ELR (cell line): ENCODE measurements at places on chromosomes 2 and 18.
A peak's percentile ranks its signal among the peaks of the same experiment; 100 is the strongest.

GRCh38 chr2:212066546-212066945 lies 472.1 kb downstream of the ERBB4 start:
- DNase-seq = no peak

- DNase-seq = no peak
Observed at GRCh38 chr2:95314598-95314963, 17.4 kb downstream of the KCNIP3 start.

GRCh38 chr2:29578084-29578598 lies 343.2 kb downstream of the ALK start:
- no peak for DNase-seq

DNA sequence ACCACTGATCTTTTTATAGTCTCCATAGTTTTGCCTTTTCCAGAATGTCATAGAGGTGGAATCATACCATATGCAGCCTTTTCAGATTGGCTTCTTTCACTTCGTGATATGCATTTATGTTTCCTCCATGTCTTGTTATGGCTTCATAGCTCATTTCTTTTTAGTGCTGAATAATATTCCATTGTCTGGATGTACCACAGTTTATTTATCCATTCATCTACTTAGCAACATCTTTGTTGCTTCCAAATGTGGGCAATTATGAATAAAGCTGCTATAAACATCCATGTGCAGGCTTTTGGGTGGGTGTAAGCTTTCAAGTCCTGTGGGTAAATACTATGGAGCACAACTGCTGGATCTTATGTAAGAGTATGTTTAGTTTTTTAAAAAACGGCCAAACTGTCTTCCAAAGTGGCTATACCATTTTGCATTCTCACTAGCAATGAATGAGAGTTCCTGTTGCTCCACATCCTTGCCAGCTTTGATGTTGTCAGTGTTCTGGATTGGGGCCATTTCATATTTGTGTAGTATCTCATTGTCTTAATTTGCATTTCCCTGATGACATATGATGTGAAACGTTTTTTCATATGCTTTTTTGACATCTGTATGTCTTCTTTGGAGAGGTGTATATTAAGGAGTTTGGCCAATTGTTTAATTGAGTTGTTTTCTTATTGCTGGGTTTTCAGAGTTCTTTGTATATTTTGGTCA lies 20.6 kb downstream of the STPG4 start:
- DNase-seq = peak; percentile 52

DNA sequence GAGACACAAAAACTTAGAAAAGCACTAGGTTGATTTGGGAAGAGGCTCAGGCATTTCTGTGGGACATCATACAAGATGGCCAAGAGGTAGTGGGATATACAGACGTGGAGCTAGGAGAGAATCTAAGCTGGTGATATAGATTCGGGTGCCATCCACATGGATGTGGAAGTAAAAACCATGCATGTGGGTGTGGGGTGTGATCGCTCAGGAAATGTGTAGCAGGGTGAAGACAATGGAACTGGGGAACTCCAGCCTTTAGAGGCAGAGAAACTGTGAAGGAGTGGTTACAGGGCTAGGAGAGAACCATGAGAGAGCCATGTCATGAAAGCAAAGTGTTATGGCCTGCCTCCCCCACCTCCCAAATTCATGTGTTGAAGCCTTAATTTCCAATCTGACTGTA lies 43.0 kb upstream of the CTLA4 start:
- DNase-seq = no peak

DNA sequence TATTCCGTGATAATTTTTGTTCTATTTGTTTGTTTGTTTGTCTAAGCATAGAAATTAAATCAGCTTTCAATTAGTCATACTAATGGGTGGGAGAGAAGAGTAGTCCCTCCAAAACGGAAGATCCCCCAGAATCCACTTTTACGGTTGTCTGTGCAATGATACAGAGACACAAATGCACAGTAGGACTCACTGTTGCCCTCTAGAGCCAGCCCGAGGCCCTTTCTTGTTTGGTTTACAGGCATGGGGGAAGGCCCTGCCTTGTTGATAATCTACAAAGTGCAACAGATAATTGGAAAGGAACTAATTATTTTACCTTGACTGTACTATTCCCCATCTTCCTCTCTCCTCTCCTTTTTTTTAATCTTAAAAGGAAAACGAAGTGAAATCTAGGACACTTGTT lies 121.1 kb downstream of the ACOXL start:
- DNase-seq = peak; percentile 49

DNA sequence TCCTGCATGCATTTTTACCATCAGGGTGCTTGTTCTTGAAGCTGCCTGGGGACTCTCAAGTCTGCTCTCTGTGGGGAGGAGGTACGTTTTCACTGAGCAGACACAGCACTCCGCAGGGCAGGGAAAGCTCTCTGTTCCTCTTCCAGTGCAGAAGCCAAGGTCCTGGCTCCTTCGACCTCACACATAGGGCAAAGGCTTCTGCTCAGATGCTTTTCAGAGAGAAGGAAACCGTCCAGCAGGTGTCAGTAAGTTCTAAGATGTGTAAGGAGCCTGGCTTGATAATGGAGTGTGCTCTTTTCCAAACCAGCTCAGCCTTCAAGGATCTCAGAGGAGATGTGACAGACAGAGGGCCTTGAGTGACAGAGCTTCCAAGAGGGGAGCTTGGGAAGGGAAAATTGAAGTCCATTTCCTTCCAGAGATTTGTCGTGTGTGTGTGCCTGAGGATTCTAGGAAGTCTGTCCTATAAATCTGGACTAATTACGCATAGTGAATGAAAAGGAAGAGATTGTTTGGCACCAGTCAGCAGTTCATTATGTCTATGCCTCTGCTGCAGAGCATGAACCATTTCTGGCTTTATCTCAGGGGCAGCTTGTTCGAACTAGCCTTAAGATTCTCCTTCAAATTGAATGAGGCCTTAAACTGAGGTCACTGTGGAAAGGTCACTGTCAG lies 67.3 kb upstream of the UPP2 start:
- DNase-seq = peak; percentile 64

- no peak for DNase-seq
Observed at GRCh38 chr18:8760984-8761383, 55.6 kb downstream of the MTCL1 start.

DNA sequence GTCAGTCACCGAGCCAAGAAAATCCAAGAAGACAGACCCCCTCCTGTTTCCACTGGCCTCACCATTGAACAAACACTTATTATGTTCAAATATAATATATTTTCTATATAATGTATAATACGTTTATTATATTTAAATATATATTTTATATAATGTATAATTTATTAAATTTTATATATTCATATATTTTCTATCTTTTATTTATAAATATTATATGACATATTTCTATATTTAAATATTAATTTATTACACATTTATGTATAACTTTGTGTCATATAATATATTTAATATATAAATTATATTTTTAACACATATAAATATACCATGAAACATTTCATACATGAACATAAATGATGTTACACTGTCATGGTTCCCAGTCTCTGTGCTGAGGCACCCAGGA lies 60.9 kb upstream of the RMDN2 start:
- DNase-seq = no peak

GRCh38 chr18:31557446-31557845 lies 34.2 kb upstream of the TTR start:
- no peak for DNase-seq

GRCh38 chr2:183037553-183038340 lies 510 bp downstream of the NCKAP1 start:
- peak; percentile 55 for DNase-seq

DNA sequence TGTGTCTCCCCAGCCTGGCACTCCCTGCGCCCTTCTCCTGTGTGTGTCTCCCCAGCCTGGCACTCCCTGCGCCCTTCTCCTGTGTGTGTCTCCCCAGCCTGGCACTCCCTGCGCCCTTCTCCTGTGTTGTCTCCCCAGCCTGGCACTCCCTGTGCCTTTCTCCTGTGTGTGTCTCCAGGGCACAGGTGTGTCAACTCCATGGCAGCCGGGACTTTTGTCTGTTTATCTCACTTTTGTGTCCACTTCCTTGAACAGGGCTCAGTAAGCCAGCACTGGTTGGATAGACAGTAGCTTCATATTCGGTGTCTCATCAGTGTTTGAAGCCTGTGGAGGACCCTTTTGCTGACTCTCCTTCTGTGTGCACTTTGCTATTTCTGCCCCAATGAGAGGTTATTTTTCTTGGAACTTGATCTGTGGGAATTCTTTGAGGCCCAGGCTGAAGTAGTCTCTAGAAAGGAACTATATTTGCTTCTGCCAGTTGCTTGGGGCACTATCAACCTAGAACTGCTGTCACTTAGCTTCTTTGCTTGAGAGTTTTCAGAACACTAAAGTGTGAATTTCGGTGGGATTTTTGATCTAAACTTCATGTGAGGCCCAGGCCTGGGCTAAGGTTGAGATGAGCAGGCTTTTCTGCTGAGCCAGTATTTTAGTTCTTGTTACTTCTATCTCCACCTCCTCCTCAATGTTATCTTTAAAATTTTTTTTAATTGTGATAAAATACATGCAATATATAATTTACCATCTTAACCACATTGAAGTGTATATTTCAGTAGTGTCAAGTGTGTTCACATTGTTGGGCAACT lies 8.3 kb upstream of the ASB1 start:
- DNase-seq = no peak

- DNase-seq = peak; percentile 66
Observed at GRCh38 chr2:21787941-21788340, 664.2 kb downstream of the TDRD15 start.

DNA sequence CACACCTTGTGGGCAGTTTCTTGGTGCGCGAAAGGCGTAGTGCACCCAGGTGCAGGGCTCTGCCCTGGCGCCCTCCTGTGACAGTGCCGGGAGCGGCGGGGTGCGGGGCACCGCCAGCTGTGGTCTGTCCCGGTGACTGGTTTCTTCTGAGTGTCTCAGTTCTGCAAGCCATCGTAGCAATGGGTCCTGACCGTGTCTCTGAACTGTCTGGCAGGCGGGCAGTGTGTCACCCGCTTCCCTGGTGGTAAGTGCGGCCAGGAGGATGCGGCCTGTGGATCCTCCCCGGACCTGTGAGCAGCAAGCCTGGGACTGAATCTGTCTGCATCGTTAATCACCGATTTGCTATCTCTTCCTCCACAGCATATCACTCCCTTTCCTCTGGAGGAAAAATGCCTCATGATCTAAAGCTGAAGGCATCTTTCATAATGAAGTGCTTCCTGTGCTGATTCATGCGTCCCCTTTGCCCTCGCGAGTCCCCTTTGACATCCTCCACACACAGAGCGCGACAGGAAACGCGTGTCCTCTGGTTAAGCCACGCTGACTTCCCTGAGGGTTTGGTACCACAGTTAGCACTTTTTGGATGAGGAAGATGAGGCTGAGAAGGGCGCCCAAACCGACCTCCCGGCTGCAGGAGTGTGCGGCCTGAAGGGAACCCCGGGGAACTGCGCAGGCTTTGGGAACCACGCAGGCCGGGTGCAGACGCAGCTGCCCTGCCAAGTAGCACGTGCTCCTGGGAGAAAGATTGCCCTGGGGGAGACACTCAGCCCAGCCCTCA lies 416.0 kb upstream of the HS6ST1 start:
- peak; percentile 3 for DNase-seq

GRCh38 chr18:37309059-37309458 lies 256.5 kb downstream of the CELF4 start:
- DNase-seq = no peak

DNA sequence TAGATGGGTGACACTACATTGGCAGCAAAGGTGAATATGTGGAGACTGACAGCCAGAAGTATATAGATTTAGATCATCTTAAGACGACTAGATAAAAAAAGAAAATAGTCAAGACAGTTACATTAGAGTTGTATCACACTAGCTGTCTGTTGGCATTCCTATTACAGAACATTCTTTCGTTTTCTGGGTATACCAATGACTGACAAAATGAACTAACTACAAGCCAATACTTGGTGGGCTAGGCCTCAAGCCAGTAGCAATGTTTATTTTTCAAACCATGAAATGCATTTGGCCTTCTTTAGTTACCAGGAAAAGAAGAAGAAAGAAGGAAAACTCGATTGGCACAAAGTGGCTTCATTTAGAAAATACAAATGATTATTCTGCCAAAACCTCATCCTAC lies 944.9 kb upstream of the ZEB2 start:
- no peak for DNase-seq

GRCh38 chr2:135557530-135557929 lies 26.2 kb downstream of the R3HDM1 start:
- DNase-seq = no peak

DNA sequence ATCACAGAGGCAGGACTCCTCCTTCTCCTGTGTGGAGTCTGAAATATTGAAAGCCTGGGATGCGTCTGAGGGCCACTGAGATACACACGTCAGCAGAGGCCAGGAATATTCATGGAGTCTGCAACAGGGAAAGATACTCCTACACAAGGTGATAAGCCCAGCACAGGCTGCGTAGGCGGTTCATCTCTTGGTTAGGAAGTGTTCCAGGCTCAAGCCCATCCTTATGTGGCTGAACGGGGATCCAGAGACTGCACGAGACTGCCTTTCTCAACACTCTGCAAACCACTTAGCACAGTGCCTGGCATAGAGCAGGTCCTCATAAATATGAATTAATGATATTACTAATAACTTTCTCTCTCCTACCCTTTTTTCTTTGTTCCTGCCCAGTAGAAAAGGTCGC lies 29.2 kb upstream of the AGPS start:
- no peak for DNase-seq

DNA sequence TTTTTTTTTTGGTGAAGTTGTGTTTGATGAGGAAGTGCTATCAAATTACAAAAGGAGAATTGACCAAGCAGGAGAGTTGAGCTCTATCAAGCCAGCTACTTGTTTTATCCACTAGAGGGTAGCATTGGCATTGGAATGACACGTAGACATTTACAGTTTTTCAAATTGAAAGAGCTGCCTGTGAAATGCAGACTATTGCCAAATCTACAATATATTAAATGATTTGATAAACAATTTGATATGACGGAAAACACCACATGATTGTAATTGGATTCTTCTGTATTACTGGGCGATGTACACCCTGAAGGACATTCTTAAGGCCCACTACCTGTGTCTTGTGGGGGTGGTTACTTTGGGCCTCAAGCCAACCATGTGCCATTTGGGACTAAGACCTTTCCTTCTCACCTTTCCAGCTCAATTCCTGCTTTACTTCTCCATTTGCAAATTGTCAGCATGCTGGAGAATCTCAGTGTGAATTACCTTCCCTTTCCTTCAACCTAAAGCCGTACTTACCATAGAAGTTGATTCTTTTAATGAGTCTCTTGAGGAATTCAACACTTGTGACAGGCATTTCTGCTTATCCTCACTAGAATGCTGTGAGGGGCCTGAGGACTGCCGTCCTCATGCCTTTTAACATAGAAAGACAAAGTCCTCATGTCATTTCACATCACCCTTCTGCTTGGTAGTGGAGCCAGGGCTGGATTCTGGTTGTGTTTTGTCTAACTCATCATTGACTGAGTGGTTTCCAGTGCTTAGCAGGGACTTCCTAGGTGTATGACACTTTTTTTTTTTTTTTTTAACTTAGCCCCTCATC lies 134.8 kb upstream of the THUMPD2 start:
- peak; percentile 84 for DNase-seq

DNA sequence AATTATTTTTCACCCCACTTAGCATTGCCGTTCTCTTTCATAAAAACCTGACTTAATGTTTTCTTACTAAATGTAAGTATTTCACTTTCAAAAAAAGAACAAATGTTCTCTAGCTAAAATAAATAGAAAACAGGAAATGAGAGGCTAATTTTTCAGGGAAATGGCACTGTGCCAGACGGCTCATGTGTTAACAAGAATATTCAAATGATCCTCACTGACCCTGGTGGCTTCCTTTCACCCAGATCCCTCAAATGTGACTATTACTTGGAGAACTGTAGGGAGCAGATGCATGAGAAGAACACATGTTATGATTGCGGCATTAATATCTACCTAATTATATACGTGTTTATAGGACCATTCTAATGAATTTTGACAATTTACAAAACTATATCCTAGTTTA lies 827.7 kb downstream of the SOCS6 start:
- DNase-seq = no peak
